HepG2 (cell line): ENCODE measurements at places on chromosomes 1 and 21.

- no peak for DNase-seq
These were observed 174.7 kb downstream of the NRIP1 start for GRCh38 chr21:14890141-14890540.

GRCh38 chr1:8925406-8925805, 20.3 kb upstream of the CA6 start:
- DNase-seq, result no peak

- DNase-seq, result no peak
These were observed 21.2 kb upstream of the ZP4 start for GRCh38 chr1:237911911-237912310.

DNA sequence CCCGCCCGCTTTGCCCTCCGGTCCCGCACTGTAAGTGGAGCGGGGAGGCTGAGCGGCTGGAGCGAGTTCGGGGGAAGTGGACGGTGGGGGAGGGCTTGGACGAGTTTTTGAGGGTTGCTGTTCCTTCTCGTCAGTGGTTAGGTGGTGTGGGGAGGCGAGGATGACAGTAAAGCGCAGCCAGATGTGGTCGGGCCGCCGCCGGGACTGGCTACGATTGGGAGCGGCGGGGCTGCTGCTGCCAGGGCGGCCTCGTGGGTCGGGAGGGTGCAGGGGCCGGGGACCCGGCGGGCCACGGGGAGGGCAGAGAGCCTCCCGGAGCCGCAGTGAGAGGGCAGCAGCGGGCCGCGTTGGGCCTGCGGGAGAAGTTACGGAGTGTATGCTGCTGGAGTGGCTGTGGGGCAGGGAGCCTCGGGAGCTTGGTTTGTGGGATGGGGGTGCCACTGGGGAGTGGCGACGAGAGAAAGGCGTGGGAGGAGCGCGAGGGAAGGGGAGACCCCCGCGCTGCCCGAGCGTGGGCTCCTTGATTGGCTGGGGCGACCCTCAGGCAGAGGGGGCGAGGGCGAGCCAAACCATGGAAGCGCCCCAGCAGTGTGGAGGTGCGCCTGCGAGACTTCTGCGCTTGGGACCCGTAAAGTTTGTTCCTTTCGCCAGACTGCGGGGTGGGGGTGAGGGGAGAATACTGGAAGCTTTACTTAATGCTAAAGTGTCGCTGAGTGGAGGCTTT, 2.1 kb downstream of the ADGRL2 start:
- DNase-seq, result no peak

- no peak for DNase-seq
These were observed 59.8 kb downstream of the RHBG start for GRCh38 chr1:156428746-156429288.

- DNase-seq, result no peak
These were observed 33.3 kb downstream of the PUM1 start for GRCh38 chr1:31032266-31032665.

GRCh38 chr1:238658763-238659162, 727.6 kb upstream of the CHRM3 start:
- no peak for DNase-seq

- no peak for DNase-seq
These were observed 89.2 kb downstream of the ADARB1 start for GRCh38 chr21:45163413-45164123.

DNA sequence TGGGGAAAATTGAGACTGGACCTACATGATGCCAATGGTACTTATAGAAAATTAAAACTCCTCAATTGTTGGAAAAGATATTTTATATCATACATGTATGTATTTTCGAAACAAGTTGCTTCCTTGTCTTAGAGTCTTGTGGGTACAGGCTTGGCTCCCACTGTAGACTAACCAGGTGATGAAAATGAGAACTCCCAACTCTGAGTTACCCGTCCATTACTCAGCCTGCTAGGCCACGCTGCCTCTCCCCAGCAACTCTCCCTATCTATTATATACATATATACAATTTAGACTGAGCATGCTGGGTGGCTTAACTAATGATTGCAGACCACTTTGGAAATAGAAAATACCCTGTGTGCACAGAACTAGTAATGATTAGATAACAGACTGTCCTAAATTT, 628.7 kb downstream of the LMO4 start:
- no peak for DNase-seq

DNA sequence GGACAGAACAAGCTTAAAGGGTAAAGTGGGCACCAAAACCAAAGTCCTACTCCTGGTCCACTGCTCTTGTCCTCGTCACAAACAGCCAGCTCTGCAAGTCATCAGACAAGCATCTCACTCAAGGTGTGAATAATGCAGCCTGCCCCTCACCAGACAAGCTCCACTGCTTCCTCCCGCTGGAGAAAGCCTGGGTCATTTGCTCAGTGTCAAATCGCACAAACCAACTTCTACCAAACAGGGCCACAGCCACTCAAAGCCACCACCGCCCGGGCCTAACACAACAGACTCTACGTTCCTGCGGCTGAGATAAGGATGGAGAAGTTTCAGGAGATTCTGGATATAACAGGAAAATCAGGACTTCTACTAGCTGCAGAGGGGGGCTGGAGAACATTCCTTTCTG, 3.3 kb downstream of the SSBP3 start:
- DNase-seq, result no peak

DNA sequence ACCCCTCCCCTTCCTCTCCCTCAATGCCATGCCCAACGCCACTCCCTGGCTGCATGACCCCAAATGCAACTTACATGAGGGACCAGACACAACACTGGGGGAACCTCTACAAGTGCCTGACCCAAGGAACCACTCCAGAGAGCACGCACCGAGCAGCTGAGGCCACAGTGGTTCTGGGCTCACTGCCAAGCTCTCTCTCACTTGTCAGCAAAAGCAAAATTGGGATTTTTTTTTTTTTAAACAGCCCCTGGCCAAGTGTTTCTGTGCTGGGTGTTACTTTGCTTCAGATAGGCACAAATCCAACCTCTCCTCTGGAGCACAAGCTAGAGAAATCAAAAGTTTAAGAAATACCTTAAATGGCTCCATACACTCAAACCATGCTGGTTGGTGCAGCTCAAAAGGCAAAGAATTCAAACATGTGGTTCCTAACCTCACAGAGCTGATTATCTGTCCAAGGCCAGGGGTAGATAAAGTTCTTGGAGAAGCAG, 363.0 kb downstream of the SETD4 start:
- no peak for DNase-seq

DNA sequence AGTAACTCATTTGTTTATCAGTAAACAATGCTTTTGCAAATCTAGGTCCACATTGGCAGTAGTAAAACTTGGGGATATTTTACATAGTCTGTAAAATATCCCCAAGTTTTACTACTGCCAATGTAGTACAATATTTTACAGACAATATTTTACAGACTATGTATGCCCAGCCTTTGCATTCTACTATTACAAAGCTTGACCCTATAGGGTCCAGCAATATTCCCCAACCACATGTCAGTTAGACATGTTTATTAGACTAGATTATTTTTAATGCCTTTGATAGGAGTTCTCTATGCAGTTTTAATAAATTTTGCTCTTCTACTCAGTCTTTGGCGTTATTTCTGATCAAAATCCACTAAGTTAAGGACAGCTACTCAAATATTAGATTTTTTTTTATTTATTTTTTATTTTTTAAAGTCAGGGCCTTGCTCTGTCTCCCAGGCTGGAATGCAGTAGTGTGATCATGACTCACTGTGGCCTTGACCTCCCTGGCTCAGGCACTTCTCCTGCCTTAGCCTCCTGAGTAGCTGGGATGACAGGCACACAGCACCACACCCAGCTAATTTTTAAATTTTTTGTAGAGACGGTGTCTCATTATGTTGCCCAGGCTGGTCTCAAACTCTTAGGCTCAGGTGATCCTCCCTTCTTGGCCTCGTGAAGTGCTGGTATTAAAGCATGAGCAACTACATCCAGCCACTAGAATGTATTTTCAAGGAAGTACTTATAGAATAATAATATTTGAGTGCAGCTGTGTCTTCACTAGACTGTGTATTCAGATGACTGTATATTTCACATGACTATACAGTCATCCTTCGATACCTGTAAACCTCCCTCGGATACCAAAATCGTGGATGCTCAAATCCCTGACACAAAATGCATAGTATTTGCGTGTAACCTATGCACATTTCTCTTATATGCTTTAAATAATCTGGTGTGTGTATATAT, 19.8 kb downstream of the MIER1 start:
- peak; percentile 79 for DNase-seq

- DNase-seq, result no peak
These were observed 149.9 kb upstream of the IGSF21 start for GRCh38 chr1:17957588-17958267.

GRCh38 chr1:147236448-147236847, 6.0 kb upstream of the CHD1L start:
- no peak for DNase-seq
